ENCODE measurements at places on chromosomes 6 and 20. TPM values are rescaled to one million over a fixed set of nuclear protein-coding genes. Genes with fewer than 3 reads are reported as not detected.

DNA sequence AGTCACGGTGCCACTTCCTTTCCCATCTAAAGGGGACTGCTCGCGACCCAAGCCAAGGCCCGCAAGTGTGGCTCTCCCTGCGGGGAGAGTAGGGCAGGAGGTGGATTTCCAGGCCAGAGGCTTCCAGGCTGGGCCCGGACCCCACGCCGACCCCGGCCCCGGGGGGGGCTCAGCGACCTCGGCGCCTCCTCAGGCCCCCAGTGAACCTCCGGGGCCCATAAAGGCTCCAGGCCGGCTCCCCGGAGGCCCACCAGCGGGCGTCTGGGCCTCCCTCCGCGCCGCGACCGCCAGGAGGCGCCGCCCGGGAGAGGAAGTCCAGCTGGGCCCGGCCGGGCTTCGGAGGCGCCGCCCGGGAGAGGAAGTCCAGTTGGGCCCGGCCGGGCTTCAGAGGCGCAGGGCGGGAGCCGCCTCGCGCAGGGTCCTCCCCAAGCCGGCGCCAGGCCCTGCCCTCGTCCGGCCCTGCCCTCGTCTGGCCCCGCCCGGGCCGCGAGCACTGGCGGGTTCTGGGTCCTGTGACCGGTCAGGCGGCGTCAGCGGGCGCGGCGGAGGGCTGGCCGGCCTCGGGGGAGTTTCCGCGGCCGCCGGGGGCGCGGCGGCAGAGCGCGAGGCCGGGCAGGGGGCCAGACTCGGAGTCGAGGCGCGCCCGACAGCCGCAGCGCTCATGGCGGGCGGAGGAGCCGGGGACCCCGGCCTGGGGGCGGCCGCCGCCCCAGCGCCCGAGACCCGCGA is at the start of gene RAB32:
Gene RAB32, plus strand, starts transcription at position 623 of the 729 bp plus-strand sequence. Its CDS starts 39 bp downstream, at position 662.
- peak; percentile 92 for DNase-seq
- H3K36me3 ChIP-seq: no peaks in the 10 kb centered on the region
- H3K4me3 ChIP-seq: peak within 1 kb of the TSS; percentile 70
- peak within 1 kb of the TSS; percentile 10 for H3K27ac ChIP-seq
- no peaks in the 10 kb centered on the region for H3K27me3 ChIP-seq

DNA sequence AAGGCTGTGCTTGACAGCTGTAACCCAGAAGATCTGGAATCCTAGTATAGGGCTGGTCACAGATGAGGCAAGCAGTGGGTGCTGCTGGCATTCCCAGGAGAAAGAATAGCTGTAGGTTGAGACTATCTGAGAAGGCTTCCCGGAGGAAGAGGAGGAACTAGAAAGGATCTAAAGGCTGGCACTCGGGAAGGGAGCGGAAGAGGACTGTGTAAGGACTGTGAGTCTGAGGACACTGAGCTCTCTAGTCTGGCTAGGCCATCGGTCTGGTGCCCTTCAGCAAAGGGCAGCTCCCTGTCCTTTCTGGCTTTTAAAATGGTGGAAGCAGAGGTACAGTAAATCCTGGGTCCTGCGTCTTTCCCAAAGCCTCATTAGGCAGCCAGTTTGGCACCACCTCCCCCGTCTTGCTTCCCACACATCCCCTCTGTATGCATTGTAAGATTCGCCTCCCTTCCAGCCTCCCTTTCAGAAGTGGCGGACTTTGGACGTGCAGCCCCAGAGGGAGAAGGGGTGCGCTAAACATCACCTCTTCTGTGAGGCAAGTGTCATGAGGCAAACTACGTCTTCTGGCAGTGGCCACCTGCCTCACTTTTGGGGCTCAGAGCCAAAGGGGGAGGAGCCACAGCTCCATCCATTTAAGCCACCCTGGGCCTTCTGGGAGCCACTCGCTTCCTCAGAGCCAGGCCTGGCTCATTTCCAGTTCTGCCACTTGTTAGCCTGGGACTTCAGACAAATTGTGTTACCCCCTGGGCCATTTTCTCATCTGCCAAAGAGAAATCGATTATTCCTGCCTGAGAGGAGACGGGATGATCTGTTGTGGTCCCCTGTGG is 8.6 kb downstream of the SNPH start:
- no peak overlapping the region for H3K4me3 ChIP-seq
- H3K27me3 ChIP-seq: no peaks in the 10 kb centered on the region
- H3K36me3 ChIP-seq: no peaks in the 10 kb centered on the region
- no peak overlapping the region for H3K27ac ChIP-seq
- no peak for DNase-seq

DNA sequence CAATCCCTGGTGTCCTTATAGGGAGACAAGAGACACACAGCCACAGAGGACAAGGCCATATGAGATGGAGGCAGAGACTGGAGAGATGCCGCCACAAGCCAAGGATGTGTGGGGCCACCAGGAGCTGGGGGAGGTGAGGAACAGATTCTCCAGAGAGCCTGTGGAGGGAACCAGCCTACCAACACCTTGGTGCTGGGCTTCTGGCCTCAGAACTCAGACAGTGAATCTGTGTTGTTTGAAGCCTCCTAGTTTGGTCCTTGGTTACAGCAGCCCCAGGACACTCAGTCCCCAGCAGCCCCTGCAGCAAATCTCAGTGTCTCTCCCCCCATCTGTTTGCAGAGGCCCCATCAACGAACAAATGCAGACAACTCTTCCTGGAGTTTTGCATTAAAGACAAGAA is 73.2 kb upstream of the BHLHE23 start:
- H3K4me1 ChIP-seq: no peaks in the 10 kb centered on the region
- no peaks in the 10 kb centered on the region for H3K36me3 ChIP-seq
- no peak for DNase-seq
- H3K27ac ChIP-seq: no peak overlapping the region
- H3K4me3 ChIP-seq: no peak overlapping the region
- no peaks in the 10 kb centered on the region for H3K27me3 ChIP-seq

DNA sequence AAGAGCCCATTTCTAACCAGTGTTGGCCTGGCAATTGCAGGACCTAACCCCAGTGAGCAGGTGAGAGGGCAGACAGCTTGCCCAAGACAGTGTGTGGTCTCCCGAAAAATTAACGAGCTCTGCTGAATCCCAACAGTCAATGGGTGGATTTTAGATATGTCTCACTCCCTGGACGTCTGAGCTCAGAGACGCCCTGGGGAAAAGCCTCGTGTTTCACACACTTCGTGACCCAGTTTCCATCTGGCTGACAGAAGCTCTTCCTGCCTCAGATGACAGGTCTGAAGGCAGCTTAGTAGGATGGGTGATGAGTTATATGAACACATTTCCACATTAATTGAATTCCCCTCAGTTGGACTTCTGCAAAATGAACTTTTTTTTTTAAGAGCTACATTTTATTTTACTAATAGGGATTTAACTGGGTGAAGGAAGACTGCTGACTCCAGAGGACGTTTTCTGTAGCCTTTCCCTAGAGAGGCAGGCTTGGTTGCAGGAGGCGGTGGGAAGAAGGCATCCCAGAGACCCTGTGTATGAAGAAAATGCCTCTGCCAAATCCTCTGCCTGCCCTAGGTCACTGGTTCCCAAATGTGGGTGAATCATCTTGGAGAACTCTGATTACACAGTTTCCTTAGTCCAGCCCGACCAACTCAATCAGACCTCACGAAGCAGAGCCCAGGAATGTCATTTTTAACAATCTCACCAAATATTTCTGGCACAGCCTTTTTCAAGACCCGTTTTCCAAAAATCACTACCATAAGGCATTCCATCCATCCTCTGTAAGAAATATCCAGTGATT is 71.7 kb upstream of the LY86 start:
- DNase-seq: no peak
- no peak overlapping the region for H3K27ac ChIP-seq
- no peaks in the 10 kb centered on the region for H3K36me3 ChIP-seq
- no peaks in the 10 kb centered on the region for H3K27me3 ChIP-seq
- no peak overlapping the region for H3K4me3 ChIP-seq

DNA sequence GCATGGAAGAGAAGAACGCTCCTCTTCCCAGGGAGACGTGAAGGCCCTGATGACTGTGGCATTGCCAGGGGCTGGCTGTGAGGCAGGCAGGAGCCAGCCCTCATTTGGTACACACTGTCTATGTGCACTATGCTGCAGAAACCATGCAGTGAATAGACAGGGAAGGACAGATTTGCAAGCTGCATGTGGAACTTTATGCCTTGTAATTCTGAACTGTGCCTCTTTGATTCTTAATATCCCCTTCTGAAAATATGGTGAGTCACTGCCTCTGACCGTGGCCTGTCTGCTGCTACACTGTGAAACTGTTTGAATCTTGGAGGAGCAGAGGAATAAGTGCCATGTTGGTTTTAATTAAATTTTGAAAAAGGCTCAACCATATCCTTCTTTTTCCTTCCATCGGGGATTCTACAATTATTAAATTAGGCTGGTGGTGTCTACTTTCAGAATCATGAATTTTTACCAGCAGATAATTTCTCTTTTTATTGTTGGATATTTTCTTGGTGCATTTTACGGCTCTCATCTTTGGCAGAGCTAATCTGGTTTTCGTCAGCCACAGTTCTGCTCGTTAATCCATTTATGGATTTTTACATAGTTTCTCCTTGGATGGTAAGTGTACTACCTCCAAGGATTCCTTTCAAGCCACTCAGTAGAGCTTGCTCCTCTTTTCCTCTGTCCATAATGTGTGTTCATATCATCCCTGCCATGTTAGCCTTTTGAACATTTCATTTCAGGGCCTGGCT is 301.0 kb upstream of the SLC35B3 start:
- DNase-seq: no peak
- no peak overlapping the region for H3K4me3 ChIP-seq
- H3K4me1 ChIP-seq: no peaks in the 10 kb centered on the region
- no peak overlapping the region for H3K27ac ChIP-seq
- H3K27me3 ChIP-seq: no peaks in the 10 kb centered on the region

Gene WRNIP1
- total RNA-seq: 50.4 TPM

Gene TMEM63B
- 36.0 TPM for total RNA-seq

Gene TNNC2
- 0.59 TPM for total RNA-seq

All from GM23338 (cell line).